Hepatocyte (in vitro differentiated cells): ENCODE measurements at places on chromosomes 2 and 18.

DNA sequence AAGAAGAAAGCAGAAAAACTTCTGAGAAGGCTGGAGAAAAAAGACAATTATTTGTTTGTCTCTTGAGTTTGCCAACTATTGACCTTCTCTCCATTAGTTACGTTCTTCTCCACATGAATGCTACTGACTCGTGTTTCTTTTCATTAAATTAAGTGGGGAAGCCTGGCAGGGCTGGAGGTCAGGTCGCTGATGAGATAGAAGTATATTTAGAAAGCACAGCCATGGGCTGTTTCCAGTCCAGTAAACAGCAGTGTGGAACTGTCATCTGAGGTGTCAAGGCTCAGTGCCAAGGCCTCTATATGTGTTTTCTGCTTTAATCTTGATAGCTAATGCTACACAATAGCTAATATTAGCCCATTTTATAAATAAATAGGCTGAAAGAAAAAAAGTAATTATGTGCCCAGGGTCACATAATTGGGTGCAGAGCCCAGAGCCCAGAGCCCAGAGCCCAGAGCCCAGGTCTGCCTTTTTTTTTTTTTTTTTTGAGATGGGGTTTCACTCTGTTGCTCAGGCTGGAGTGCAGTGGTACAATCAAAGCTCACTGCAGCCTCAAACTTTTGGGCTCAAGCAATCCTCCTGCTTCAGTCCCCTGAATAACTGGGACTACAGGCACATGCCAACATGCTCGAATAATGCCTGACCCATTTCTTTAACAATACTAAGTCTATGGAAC, 6.3 kb downstream of the MSGN1 start:
- no peak for DNase-seq

DNA sequence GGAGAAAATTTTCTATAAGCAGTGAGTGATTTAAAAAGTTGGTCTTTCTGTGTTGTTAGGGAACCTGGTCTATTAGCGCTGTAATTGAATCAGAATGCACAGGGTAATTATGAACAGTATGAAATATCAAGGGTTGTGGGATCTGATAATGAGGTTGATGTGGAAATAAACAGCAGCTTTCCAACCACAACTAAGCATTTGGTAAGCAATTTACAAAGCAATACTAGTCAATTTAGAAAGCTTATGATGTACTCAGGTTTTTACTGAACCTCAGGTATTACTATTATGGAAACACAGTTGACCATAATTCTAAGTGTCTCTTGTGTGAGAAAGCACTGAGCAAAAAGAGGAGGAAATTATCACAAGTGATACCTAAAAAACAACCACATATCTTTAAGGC, 11.0 kb upstream of the SMCHD1 start:
- no peak for DNase-seq

DNA sequence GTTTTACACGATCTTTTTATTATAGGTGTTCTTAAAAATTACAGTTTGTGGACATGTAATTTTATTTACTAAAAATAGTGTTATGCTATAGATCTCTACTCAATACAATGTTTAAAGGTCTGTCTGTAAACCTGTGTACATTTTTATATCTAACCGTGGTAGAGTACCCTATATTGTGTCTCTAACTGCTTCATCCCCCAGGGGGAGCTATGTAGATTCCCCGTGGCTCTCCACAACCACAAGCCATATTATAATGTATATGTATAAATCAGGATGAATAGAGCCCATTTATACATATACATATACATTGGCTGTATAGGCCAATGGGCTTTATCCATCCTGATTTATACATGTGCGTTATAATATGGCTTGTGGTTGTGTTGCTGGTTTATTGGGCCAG, 59.4 kb downstream of the ADAM23 start:
- DNase-seq: no peak

- peak; percentile 55 for DNase-seq
These were observed at the start of gene CHRND for GRCh38 chr2:232525791-232526371. CHRND (plus strand) TSS chr2:232526160; CDS start chr2:232526216, 56 bp downstream.

- DNase-seq: no peak
These were observed 124.6 kb upstream of the CD302 start for GRCh38 chr2:159922563-159922962.

GRCh38 chr2:178233428-178233827, 39.1 kb downstream of the OSBPL6 start:
- DNase-seq: no peak

- peak; percentile 39 for DNase-seq
These were observed 43.6 kb downstream of the POLE4 start for GRCh38 chr2:75002007-75002406.

DNA sequence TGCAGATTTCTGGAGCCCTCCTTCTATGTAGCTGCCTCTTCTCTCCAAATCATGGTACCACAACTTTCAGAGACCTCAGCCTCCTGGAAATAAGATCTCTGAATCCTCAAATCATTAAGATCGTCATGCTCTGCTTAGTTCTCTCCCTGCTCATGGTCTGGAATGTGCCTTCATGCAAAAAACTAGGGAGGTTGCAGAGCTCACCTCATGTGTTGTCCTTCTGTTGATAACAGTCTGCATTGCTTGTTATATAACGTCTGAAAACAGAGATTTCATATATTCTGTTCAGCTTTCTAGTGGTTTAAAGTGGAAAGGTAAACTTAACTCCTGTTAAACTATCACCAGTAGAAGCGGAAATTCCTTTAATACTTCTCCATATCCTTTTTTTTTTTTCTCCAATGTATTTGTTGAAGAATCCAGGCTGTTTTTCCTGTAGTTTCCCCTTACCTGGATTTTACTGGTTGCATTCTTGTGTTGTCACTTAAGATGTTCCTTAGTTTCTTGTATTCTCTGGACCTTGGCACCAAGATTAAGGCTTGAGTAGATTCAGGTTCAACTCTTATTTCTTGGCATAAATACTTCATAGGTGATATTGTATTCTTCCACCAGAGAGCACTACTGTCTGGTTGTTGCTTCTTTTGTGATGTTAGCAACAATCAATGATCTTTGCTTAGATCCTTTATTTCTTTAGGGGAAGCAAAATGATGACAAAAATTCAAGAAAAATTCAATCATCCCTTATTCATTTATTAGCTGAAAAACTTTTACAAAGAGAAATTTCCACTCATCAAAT, 211.3 kb downstream of the LOXHD1 start:
- DNase-seq: no peak

- no peak for DNase-seq
These were observed 33.3 kb downstream of the UXS1 start for GRCh38 chr2:106160786-106161261.

DNA sequence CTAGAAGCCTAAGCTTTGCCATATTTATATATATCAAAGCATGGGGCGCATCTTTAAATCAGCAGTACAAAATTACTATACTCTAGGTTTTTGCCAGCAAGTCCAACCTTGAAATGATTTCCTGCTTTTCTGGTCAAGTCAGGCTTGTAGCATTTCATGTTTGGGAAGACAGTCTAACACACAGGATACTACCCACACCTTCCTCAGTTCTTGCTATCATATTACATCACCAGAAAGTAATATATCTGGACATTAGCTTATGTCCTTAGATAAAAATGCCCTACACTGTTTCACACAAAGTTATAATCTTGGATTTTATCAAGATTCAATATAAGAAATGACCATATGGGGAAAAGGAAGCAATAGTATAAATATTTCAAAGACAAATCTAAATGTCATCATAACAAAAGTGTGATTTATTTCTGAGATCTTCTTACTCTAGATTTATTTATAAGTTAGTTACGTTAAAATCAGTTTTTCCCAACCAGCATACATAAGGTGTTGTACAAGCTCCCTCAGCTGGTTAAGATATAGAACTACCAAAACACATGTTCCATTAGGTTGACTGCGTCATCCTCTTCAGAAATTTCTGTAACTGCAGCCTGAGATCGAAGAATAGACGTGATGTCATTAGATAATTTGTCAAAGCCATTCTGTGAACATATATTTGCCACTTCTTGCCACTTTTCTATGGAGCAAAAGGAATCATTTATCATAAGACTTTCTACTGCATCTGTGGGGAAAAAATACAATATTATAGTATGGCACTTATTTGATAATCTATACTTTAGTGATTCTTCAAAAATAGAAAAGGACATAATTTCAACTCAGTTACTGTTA, 56.6 kb downstream of the CLHC1 start:
- peak; percentile 67 for DNase-seq

- no peak for DNase-seq
These were observed 368.6 kb downstream of the EIPR1 start for GRCh38 chr2:3009005-3009404.
